ENCODE measurements at places on chromosomes 6 and 20.
A peak's percentile ranks its signal among the peaks of the same experiment; 100 is the strongest.

DNA sequence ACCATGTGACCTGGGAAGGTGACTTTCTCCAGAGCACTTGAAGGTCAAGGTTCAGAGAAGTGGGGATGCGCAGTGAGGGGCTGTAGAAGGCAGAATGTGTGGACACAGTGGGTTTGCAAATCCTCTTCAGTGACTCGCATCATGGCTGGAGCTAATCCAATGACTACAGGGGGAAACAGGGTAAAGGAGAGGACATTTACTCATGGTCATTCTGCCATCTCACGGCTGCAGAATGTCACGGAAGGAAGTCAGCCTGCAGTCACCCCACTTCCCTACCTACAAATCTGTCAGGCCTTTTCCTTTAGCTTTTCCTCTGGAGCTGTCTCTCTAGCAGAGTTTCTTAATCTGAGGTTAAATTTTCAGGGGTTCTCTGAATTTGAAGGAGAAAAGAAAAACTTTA is 337.6 kb downstream of the CDC5L start:
- DNase-seq = no peak

GRCh38 chr6:111520524-111520923 is 37.5 kb upstream of the REV3L start:
- DNase-seq = no peak

GRCh38 chr20:57129303-57129702 is 137.1 kb downstream of the BMP7 start:
- DNase-seq = no peak

DNA sequence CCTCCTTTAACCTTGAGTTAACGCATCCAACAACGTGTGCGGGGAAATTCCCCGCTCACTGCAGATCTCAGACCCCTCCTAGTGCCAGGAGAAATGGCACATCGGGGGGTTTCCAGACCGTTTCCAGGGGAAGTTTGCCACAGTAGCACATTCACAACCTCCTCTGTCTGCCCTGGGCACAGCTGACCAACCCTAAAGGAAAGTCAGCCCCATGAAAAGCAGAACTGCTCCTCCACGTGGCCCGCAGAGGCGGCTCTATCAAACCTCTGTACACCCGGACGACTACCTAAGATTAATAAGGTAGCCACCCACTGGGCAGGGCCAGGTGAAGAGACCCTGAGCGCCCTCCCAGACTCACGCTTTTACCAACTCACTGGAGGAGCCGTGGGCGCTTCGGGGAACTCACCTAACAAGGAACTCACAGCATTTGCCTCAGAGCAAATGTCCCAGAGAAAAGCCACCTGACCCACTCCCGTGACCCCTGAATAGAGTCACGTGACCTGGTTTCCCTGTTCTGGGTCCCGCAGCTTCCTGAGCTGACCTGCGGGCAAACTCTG is 93.1 kb downstream of the PRND start:
- DNase-seq = no peak

GRCh38 chr6:135858931-135859330 is 7.4 kb downstream of the PDE7B start:
- no peak for DNase-seq

DNA sequence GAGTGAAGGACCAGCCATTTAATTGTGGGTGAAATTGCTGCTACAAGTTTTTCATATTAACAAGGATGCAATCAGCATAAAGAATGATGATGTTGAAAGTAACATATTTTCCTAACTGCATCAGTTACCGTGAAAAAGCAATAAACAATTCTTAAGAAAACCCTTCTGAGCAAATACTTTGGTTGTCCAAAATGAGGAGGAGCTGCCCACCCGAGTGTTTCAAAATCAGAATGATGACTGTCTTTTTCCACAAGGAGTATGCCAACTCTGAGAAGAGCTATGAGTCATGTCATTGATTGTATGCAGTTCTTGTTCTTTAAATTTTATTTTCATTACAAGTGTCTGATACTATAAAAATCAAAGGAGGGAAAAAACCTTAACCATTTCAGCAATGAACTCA is 470.5 kb downstream of the COL12A1 start:
- peak; percentile 66 for DNase-seq

DNA sequence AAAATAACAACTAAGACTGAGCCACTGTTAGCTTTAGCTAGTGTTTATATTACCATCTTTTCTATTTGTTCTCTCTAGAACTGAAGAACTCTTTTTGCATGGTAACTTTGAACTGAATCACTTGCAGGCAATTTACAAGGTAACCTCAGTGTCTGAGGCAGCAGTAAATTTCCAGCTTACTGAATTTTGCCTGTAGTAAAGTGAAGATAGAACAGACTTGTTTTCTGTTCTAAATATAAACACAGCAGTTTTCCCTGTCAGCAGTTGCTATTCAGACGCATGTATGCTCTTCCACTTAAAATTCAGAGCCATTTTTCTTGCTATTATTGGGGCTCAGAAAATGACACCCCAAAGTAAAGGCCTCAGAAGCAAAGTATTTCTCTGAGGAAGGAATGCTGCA is 974.0 kb upstream of the GJE1 start:
- DNase-seq = no peak

DNA sequence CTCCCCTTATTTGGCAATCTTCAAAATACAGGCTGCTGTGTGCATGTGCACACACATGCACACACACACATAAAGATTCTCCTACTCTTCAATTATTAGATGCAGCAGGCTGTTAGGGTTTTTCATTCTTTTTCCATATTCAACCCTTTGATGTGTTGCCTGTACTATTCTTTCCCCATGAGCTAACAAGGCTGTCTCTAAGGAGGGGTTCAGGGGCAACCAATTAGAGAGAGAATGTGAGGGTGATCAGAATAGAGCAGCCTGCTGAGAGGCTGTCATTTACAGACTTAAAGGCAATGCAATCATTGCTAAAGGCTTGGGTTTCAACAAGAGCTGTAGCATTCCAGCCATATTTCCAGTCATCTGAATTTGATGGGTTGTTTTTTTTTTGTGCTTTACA is 467.4 kb upstream of the ID4 start:
- peak; percentile 2 for DNase-seq

DNA sequence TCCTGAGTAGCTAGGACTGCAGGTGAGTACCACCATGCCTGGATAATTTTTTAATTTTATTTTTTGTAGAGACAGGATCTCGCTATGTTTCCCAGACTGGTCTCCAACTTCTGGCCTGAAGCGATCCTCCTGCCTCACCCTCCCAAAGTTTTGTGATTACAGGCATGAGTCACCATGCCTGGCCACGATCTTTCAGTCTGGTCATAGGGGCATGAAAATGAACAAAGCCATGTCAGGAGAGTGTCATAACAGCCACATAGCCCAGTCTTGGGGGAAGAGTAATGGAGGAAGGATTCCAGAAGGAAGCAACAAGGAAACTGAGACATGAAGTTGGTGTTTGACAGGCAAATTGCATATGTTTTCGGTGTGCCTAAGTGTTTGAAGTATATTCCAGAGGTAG is 17.0 kb upstream of the SNX3 start:
- DNase-seq = no peak

GRCh38 chr6:44530209-44530909 is 142.9 kb downstream of the CDC5L start:
- no peak for DNase-seq

DNA sequence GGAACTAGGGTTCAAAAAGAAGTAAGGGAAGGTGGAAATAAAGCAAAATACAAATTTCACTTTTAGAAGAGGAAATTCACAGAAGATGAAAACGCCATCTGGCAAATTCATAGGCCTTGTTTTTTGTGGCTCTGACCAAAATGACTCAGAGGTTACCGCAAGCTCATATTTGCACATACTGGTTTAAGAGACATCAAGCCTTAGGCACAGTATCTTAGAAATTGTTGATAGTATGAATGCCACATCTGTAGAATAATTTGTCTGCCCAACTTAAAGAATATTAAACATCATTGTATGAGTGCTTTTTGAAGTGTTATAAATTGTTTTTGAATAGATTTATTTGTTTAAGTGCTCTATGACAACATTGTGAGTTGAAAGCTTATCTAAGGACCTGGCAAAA is 10.6 kb downstream of the TAAR1 start:
- peak; percentile 60 for DNase-seq

DNA sequence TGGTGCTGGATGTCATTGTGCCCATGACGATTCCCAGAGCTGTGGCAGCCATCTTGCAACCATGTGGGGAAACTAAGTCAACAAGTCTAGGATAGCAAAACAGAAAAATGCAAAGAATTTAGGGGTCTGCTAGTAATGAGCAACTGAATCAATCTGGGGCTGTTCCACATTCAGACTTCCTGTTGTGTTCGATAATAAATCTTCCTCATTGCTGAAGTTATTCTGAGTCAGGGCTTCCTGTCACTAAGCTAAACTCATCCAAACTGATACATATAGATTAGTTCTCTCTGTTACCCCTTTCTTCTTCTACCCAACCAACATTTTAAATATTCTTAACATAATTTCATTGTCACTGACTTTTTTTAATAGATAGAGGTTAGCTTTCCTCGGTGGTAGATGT is 205.9 kb downstream of the HACE1 start:
- DNase-seq = no peak

GRCh38 chr6:96032661-96033060 is 16.9 kb downstream of the FUT9 start:
- DNase-seq = no peak

DNA sequence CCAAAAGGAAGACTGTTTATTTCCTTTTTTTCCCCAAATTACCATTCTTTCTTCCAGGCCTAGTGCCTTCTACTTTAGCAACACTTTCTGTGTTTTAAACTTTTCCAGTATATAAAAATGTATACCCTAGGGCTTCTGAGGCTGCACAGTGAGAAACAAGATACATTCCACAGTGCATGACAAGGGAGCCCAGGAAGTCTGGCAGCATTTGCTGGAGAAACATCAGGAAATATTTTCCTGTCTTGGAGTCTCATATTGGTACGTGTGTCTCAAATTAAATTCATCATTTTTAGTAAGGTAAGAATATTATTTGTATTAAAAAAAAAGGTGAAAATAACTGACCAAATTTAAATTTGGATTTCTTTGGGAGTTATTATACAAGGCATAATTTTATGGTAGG is 662.6 kb downstream of the RFPL4B start:
- peak; percentile 41 for DNase-seq

Data from brain microvascular endothelial cell (primary cell).